RPMI8226 (cell line): ENCODE measurements at places on chromosomes 6 and 20.
A peak's percentile ranks its signal among the peaks of the same experiment; 100 is the strongest.

DNA sequence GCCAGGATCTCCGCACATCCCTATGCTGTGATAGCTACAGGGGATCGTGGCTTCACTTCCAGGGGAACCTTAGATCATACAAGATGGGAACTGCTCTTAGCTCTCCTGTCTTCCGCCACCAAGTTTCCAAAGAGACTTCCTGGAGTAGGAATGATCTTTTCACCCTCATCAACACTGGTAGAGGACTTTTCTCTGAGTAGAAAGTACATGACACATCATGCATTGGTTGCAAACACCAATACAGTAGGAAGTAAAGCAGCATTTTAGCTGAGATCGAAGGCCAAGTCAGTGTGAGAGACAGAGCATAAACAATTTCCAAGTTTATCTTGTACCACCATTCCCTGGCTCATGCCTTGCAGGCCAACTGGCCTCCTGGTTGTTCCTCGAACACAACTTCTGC is 113.1 kb upstream of the NEDD9 start:
- DNase-seq, result no peak

GRCh38 chr6:39696986-39697788 is 28.0 kb downstream of the KIF6 start:
- DNase-seq, result no peak

GRCh38 chr20:21557241-21558020 is 43.6 kb upstream of the NKX2-2 start:
- no peak for DNase-seq

DNA sequence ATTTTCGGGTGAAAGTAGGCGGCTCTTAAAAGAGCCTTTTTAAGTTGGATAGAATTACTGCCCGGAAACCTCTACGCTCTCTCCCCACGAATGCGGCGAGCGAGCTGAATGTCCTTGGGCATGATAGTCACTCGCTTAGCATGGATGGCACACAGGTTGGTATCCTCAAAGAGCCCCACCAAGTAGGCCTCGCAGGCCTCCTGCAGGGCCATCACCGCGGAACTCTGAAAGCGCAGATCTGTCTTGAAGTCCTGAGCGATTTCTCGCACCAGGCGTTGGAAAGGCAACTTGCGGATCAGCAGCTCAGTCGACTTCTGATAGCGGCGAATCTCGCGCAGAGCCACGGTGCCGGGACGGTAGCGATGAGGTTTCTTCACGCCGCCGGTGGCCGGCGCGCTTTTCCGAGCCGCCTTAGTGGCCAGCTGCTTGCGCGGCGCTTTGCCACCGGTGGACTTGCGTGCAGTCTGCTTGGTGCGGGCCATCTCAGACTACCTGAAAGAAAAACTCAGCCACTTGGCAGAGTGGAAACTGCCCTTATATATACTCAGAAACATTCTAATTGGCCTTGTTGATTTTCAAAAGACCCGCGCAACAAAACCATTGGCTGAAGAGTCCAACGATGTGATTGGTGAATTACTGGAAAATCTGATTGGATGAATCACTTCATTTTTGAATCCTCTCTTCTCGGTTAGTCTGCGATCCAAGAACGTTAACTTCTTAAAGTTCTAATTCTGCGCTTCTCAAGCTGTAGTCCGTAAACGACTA is 93.9 kb upstream of the BTN3A2 start:
- DNase-seq, result peak; percentile 91

- DNase-seq, result no peak
Measured at GRCh38 chr6:89144354-89144906, 1.4 kb upstream of the PM20D2 start.

DNA sequence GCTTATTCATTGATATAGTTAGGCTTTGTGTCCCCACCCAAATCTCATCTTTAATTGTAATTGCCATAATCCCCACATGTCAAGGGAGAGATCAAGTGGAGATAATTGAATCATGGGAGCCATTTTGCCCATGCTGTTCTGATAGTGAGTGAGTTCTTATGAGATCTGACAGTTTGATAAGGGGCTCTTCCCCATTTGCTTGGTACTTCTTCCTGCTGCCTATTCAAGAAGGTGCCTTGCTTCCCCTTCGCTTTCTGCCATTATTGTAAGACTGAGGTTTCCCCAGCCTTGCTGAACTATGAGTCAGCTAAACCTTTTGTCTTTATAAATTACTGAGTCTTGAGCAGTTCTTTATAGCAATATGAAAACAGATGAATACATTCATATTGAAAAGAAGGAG is 45.6 kb downstream of the CENPW start:
- no peak for DNase-seq

GRCh38 chr6:151948002-151948743 is 140.7 kb downstream of the ESR1 start:
- DNase-seq, result no peak

GRCh38 chr20:48163505-48163904 is 378.2 kb upstream of the SULF2 start:
- DNase-seq, result no peak

DNA sequence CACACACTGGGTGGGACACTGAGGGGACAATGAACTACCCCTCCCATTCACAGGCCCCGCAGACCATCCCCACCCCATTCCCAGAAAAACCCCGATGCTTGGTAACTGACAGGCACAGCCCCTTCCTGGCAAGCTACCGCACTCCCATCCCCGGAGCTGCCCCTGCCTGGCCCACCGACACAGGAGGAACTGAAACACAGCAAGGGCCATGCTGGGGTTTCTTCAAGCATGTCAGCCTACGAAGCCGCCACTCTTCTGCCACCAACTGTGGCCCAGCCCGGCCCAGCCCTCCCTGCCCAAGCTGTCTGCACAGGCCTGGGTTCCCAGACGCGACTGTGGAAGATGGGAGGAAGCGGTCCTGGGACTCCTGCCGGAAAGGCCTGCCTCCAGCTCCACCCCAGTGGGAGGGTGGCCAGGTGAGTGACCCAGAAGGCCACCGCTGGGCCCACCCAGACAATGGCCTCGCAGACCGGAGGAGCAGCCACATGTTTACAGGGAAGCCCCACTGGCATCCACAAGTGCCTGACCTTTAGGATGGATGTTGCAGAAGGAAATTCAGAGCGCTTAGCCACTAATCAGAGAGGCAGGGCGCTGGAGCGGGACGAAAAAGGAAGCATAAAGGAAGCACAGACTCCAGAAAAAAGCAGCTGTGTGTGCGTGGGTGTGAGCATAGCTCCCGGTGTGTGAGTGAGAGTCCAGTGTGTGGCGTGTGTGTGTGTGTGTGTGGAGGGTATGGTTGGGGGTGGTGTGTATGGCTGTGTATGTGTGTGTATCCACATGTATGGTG is 91.6 kb downstream of the PRND start:
- DNase-seq, result peak; percentile 69
